ENCODE measurements at places on chromosomes 16 and 17.

- no peak for DNase-seq
Observed at GRCh38 chr16:86747761-86748160, 169.4 kb downstream of the FOXL1 start.

GRCh38 chr17:28812748-28813377, 29.7 kb downstream of the FAM222B start:
- DNase-seq: peak; percentile 16

DNA sequence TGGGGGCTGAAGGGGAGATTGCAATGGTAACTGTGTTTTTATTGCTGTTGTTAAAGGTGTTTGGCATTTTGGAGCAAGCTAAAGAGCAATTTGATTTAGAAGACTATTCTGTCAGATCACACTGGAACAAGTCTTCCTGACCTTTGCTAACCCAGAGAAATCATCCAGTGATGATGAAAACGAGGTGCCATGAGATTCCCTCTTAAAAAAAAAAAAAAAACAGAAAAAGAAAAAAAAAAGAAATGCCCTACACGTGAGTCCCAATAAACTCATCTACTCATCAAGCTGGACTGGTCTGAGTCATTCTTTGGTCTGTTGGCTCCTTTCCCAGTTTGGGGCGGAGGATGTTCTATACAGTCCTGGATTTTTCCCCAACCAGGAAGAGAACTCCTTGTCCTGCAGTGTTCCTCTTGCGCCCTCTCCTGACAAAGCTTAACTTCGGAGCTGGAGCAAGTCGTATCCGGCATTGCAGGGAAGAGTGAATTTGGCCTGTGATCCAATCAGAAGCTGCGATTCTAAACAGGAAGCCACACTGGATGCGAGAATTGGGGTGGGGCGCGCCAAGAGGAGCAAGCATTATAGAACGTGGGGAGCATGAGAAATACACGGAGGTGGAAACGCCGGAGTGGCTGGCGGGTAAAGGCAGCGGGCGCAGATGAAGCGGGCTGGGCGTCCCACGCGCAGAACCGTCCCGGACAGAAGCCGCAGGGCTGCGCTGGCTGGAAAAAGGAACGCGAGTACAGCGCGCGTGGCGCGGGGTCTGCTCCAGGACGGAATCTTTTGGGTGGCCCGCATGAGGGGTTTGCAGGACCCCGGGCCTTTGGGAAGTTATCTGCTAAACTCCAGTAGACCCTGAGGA, 22.4 kb upstream of the CRYM start:
- DNase-seq: peak; percentile 87

DNA sequence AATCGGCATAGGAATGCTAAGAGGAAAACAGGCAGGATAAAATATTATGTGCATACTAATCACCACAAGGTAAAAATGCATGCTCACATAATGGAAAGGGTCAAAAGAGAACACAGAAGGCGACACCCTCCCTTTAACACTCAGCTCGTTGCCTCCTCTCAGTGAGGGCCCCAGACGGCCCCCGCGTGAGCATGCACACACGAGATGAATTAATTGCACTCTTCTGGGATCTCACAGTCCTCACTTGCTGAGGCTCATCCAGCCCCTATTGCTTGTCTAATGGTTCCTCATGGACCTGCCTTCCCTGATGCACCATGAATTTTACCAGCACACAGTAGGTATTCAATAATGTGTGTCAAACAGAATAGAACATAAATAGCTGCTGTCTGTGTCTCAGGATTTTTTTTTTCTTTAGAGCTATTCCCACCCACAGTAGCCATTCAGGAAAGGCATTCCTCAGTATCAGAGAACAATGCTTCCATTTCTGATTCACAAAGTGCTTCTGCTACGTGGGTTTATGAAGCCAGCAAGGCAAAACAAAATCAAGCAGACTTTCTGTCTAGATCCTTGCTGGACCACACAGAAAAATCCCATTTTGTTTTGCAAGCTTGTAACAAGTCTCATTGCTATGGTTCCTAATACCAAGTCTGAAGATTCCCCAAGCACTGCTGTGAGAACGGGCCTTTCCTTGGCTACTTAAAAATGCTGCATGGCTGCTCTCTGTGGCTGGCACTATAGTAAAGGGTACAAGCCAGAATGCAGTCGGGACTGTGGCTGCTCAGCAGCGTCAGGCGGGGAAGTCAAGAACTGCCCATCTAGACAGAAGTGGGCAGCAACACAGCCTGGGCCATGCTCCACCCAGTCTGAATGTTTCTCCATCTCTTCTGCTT, 43.6 kb downstream of the TOM1L2 start:
- DNase-seq: no peak

- DNase-seq: no peak
Observed at GRCh38 chr17:42309986-42310786, 21.9 kb downstream of the STAT5A start.

GRCh38 chr16:88007321-88007731, 56.1 kb downstream of the BANP start:
- no peak for DNase-seq

DNA sequence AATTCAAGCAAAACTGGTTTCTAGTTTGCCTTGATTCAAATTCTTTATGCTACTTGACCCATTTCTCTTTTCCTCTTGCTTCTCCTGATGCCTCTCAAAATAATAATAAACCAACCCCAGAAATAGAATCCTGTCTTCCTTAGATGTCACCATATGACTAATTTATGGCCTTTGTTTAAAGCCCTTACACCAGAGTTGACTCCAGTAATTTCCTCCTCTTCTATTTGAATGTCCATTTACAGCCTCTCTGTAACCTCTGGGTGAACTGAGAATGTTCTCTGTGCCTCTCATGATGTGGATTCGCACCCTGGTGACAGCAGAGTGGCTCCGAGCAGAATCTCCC, 31.5 kb downstream of the ZFHX3 start:
- no peak for DNase-seq

GRCh38 chr16:69522041-69522578, 43.7 kb upstream of the NFAT5 start:
- DNase-seq: no peak

DNA sequence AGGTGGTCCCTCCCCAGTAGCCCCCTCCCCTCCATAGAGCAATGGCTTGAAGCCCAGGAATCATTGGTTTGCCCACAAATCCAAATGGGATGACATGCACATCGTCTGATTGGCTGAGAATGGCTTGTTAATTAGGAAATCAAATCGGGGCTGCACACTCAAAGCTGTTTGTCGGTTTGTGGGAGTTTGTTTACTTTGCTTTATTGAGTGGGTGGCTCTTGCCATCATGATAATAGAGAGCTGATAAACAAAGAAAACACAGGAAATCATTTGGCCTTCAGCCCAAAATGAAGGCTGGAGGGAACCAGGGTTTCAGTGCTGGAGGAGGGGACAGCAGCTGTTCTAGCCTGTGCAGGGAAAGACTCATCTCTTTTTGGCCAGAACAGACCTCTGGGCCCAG, 316.3 kb downstream of the CBLN1 start:
- no peak for DNase-seq

DNA sequence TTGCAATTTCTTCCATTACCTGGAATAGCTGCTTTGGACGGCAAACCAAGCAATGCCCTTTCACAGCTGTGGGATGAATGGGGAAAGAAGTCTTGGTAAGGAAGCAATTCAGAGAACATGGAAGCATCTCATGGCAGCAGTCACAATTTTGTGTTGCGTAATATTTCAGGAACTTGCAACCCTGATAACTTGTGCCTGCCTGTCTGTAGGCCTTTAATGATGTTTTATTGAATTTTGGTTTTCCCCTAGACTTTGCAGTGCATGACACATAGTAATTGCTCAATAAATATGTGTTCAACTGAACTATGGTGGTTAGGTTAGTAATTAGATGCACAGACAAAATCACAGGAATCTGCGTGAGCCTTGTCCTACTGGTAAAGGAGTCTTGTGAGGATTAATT, 439.5 kb downstream of the WWOX start:
- DNase-seq: no peak

DNA sequence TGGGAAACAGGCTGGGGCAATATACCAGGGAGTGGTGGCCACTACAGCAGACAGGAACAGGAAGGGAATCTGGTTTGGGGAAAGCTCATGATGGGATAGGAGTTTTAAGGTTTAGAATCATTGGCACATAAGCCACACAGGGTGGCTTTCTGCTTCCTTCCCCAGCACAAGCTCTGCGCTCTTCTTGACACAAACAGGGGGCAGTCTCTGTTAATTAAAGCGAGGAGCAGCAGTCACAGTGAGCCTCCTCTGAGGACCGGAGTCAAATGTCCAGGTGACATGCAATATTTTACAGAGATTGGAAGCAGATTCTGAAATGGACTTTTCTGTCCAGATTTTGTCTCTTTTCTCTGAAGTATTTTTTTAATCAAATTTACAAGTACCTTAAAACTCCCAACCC, 2.8 kb upstream of the SHISA9 start:
- no peak for DNase-seq

- no peak for DNase-seq
Observed at GRCh38 chr16:8908810-8909468, 26.8 kb downstream of the LITAFD start.

All from HEK293T (cell line).